ENCODE measurements at places on chromosomes 5 and 9.

- no peak for DNase-seq
These were observed 136.0 kb upstream of the ALDH1B1 start for GRCh38 chr9:38256461-38256860.

- DNase-seq, result peak; percentile 80
These were observed 69.1 kb downstream of the PPARGC1B start for GRCh38 chr5:149799119-149799623.

DNA sequence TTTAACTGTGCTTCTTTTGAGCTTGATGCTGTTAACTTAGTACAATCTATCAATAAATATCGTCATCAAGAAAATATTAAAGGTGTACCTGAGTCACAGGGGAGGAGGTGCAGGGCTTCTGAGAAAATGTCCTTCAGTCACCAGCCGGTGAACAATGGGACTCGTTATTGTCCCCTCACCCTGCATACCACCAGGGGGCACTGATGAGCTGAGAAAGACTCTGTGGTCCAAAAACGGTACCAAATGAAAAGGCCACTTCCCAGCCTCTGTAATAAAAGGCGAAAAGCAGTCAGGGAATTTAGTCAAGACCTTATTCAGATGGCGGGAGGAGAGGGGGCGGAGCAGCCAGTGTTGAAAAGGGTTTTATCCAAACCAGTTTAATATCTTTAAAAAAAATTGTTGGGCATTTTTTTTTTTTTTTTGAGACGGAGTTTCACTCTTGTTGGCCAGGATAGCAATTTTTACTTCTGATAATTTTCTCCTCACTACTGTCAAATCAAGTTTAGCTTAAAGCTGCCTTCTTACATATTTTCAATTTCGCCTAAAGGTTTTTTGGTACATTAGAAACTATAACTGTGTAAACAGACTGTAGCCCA is 271.9 kb upstream of the ADAMTS16 start:
- DNase-seq, result peak; percentile 19

- DNase-seq, result peak; percentile 88
These were observed 977.9 kb upstream of the NUDT12 start for GRCh38 chr5:104540448-104540847.

DNA sequence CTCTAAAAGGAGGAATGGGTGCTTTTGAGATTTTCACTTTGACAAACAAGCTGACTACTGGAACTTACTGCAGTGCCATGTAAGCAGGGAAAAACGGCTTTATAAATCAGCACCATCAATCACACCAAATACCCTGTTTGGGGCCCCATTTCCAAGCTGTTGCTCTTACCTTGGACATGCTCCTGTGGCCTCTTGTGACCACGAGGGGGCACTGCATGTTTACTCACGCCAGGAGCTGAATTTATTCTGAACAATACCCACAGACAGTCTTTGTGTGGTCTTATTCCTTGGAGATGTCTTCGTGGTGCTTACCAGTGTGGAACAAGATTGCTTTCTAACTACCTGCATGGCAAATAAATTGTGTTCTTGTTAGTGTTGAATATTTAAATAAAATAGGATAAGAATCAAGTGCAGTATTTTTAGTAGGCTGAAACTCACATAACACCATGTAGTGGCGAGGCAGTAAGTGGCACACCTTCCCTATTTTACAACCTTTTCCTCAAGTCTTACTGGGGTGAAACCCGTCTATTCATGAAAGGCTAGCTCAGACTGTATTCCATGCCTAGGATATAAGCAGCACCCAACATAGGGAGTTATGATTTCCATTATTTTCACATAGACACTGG is 155.5 kb upstream of the NMUR2 start:
- DNase-seq, result peak; percentile 84

DNA sequence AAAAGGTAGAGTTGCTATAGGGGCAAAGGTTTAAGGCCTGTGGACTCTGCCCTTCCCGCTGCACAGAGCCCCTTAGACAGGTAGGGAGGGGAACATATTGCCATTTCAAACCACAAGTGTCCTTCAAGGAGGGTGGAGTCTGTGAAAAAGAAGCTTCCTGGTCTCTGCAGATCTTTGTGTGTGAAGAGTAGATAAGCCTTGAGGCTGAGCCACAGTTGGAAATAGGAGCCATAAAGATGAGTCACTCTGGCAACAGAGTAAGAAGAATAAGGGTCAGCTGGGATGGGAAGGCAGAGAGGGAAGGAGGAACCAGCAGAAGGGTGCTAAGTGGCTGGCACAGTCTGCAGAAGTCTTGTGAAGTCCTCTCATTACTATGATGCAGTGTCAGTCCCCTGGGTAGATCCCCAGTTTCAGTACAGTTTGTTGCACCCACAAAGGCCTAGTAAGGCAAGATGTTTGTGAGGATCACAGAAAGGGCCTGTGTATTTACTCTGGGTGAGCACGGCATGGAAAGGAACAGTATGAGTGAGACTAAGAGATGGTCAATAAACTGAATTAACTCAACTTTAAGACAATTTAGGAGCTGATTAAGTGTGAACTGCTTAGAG is 18.1 kb downstream of the GRXCR2 start:
- DNase-seq, result peak; percentile 94

DNA sequence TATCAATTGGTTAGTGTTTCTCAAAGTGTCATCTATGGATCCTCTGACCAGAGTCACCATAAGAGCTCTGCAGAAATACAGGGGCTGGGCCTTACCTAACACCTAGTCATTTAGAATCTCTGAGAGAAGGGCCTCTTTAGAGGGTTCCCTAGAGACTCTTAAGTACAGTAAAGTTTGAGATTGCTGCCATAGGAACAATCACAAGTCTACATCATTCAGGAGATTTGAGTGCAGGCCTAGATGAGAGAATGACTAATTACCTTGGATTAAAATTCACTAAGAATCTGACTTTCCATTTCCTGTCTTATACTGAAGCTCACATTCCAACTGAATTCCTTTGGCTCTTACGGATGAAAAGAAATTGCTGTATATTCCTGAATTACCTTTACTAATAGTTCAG is 182.1 kb upstream of the PTGER4 start:
- no peak for DNase-seq

DNA sequence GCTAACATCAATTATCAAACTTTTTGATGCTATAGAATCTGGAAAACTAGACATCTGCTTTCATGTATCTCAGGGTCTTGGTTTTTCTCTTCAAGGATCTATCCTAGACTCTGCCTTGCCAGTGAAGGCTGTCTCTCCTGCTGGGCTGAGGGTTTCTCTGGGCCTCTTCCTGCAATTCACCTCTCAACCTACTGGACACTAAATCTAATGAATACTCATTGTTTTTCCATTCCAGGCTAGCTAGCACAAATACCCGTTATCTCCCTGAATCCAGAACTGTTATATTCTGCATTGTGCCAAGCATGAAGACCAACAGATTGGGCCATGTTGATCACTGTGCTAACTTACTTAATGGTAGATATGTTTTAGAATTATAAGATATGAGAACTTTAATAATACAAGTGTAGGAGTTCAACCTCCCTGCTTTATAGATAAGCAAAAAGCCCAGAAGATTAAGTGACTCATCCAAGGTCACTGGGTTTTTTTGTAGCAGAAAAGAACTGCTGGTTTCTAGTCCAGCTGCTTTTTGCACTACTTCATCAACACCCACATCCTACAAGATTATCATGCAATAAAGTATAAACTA is 56.5 kb upstream of the RNF38 start:
- DNase-seq, result no peak

DNA sequence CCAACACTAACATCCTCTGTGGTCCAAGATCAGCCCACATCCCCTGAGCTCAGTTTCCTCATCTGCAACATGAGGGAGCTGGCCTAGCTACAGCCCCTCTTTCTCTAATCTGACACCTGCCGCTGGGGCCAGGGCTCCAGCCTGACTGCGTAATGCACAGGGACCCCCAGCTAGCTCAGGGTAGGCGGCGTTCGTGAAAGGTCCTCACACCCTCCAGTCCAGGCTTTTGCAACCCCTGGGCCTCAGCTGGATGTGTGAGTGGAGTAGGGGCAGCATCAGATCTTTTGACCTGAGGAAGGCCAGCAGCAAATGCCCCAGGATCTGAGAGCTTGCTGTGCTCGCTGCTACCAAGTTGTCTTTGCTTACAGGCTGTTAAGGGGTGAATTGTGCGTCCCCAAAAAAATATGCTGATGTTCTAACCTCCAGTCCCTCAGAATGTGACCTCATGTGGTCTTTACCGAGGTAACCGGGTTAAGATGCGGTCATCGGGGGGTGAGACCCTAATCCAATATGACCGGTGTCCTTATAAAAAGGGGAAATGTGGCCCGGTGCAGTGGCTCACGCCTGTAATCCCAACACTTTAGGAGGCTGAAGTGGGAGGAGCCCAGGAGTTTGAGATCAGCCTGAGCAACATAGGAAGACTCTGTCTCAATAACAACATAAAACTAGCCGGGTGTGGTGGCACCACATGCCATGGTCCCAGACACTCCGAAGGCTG is 47.8 kb downstream of the PLPP7 start:
- DNase-seq, result no peak

DNA sequence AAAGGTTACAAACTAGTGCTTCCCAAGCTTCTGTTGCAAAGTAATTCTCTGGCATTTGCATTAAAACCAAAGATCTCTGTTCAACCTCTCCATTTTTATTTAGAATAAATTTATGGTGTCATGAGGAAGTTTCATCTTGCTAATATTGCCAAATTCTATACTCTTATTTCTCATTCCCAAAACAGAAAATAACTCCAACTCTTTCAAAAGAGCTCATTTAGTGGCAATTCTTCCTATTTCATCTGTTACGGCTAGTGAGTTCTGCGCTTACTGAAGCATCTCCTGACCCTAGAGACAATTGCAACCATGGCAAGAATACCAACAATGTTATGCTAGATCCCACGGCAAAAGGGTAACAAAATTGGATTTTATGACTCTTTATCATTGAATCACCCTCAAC is 97.0 kb downstream of the HINT1 start:
- no peak for DNase-seq

DNA sequence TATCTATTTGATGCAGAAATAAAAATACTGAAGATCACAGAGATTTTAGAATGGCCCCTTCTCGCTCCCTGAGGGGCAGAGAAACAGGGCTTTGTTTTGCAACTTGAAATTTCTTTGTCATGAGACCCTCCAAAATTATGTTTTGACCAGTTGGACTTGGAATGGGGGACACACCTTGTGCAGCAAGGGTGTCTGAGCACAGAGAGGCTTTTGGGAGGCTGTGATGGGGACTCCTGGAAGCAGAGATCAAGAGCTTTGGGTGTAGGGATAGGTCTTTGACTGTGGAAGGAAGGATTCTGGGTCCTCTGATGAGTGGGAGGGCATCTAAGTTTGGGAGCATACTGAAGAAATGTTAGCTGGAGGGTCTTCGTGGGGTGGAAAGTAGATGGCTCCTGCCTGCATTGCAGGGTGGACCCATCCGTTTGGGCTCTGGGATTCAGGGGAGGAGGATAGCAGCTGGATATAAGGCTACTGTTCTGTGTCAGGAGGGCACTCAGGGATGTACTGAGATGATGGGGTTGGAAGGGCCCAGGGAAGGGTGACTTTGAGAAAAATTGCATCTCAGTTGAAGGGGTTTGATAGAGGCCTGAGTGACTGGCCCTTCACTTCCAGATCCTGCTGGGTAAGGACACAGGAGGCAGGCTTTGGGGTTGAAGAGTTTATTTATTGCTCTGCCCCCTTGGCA is 1.8 kb upstream of the MYORG start:
- no peak for DNase-seq

DNA sequence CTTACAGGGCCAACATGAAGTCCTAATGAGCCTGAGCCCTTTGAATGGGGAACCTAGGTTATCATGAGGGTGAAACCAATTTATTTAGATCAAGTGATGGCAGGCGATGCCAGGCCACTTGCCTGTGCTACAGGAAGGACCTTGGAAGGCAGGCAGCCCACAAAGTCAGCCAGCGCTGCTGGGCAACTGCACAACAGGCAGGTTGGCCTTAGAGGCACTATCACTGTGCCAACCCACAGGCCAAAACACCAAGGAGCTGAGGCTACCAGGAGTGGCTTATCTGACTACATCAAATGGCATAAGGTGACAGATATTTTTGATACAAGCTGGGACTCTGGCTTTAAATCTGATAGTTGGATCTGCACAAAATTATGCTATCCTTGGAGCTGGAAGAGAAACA is 319.1 kb downstream of the NTRK2 start:
- no peak for DNase-seq

- no peak for DNase-seq
These were observed 15.9 kb upstream of the MOB3B start for GRCh38 chr9:27545471-27545870.

DNA sequence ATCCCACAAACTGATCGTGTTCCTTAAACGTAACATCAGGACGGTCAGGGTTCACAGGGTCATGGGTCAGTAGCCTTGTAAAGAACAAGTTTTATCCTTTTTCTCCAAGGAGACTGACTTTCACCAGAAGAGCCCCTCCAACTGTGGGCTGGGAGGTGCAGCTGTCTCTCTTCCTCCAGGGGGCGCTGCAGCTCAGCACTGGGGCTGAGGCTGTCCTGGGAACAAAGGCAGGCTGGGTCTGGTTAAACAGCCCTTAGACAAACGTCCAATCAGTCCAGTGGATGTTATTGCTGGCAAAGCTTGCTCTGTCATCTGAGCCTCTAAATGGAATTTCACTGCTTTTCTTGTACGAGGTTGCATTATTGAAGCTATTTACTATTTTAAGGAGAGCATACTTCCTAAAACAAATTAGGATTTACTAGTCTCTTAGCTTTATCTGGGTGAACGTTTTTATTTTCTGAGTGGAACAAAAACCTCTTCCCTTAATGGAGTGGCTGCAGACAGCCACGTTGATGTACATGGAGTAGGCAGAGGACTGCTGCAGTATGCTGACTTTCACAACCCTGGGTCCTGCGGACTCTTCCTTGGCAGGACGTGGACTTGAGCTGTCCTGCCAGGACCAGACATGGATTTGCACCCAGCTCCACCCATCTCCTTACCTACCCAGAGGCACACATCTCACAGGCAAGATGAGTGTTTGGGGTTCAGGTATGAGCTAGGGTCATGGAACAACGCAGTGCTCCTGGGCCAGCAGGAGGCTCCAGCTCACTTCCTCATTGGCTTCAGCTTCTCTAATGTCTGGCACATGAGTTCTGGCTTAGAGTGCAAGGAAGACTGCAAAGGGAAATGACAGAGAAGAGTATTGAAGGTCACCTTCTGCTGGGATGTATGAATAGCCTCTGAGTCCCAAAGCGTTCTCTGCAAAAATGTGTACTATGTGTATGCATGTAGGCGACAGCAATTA is 7.8 kb downstream of the EXOSC2 start:
- DNase-seq, result peak; percentile 84

- DNase-seq, result no peak
These were observed 60.3 kb upstream of the PJA2 start for GRCh38 chr5:109469896-109470662.

GRCh38 chr9:95127249-95128176 is 190.0 kb downstream of the FANCC start:
- peak; percentile 81 for DNase-seq

DNA sequence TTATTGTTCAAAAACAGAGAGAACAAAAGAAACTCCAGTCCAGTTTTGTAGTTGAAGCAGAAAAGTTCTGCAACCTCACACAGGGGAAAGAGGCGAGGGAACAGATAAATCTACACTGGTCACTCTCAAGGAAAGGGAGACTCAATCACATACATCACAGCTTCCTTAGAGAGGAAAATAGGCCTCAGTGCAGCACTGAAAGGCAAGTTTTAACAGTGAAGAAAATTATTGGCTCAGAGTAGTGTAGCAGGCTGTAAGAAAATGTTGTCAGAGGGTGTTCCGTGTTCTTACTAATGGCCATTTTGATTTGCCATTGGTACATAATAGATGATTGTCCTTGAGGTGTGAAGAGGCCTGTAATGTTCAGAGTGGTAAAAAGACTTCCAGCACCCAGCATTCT is 530.0 kb upstream of the CDH6 start:
- no peak for DNase-seq

GRCh38 chr5:53095931-53096525 is 13.5 kb downstream of the MOCS2 start:
- peak; percentile 53 for DNase-seq
